Right cardiac atrium (tissue), 5 donors: ENCODE measurements at places on chromosomes 4 and X. TPM values are rescaled to one million over a fixed set of nuclear protein-coding genes. Genes with fewer than 3 reads are reported as not detected.

Gene SOX3
- not detected for polyA plus RNA-seq

Gene PLXNB3
- polyA plus RNA-seq = 6.8 TPM

Gene OR13H1
- polyA plus RNA-seq = not detected

Gene TACR3
- not detected for polyA plus RNA-seq

Gene ENPEP
- 2.6 TPM for polyA plus RNA-seq

Gene ZNF595
- 4.4 TPM for polyA plus RNA-seq

Gene EVC
- 5.8 TPM for polyA plus RNA-seq

Gene EGF
- polyA plus RNA-seq = 5.3 TPM

Gene PTCHD1
- 0.09 TPM for polyA plus RNA-seq

Gene NAT8L
- polyA plus RNA-seq = 2.8 TPM

Gene LPAR4
- polyA plus RNA-seq = 0.14 TPM

Gene CLGN
- polyA plus RNA-seq = 86.5 TPM

Gene AREG
- 11.3 TPM for polyA plus RNA-seq

Gene RWDD4
- polyA plus RNA-seq = 14.2 TPM

Gene TRIM60
- not detected for polyA plus RNA-seq

Gene CLDN22
- 0.02 TPM for polyA plus RNA-seq

Gene CXCL1
- polyA plus RNA-seq = 4.4 TPM

Gene VEGFD
- polyA plus RNA-seq = 1.6 TPM

Gene XAGE1A
- polyA plus RNA-seq = not detected

Gene MXRA5
- polyA plus RNA-seq = 0.34 TPM

Gene GRIA2
- 0.09 TPM for polyA plus RNA-seq
